ENCODE measurements at places on chromosomes 5 and 9. TPM values are rescaled to one million over a fixed set of nuclear protein-coding genes. Genes with fewer than 3 reads are reported as not detected.

Gene PRRX2
- total RNA-seq: 6.9 TPM

Gene SLC4A9
- total RNA-seq: 1.6 TPM

Gene TNFSF15
- 1.8 TPM for total RNA-seq

Gene CACNA1B
- total RNA-seq: 0.41 TPM

Gene PLEKHG4B
- 3.3 TPM for total RNA-seq

Gene IFNA21
- total RNA-seq: not detected

Gene NTNG2
- total RNA-seq: 1.3 TPM

Gene PCSK1
- not detected for total RNA-seq

Gene TRAF2
- 16.1 TPM for total RNA-seq

Gene CA9
- total RNA-seq: 0.82 TPM

Gene OR1L4
- total RNA-seq: not detected

Gene TMEM252
- not detected for total RNA-seq

Gene HNRNPA0
- 26.0 TPM for total RNA-seq

Measured in tongue (tissue), 3 donors.